ENCODE measurements at places on chromosomes 12 and 14. TPM values are rescaled to one million over a fixed set of nuclear protein-coding genes. Genes with fewer than 3 reads are reported as not detected.

SYNE3 gene
- 11.5 TPM for total RNA-seq

ANO2 gene
- total RNA-seq = 12.7 TPM

CTSG gene
- not detected for total RNA-seq

GZMB gene
- not detected for total RNA-seq

KRT1 gene
- not detected for total RNA-seq

PLEKHD1 gene
- under 0.01 TPM for total RNA-seq

PPP1R36 gene
- total RNA-seq = 0.73 TPM

TMEM263 gene
- 66.0 TPM for total RNA-seq

SLC24A4 gene
- total RNA-seq = not detected

FGD4 gene
- 30.4 TPM for total RNA-seq

RNASE1 gene
- 75.5 TPM for total RNA-seq

NYNRIN gene
- total RNA-seq = 10.5 TPM

OAS2 gene
- total RNA-seq = 11.1 TPM

PLEKHG7 gene
- total RNA-seq = 0.07 TPM

SARNP gene
- total RNA-seq = 137 TPM

Data from pulmonary artery endothelial cell (primary cell).